ENCODE measurements at places on chromosomes 4 and X. TPM values are rescaled to one million over a fixed set of nuclear protein-coding genes. Genes with fewer than 3 reads are reported as not detected.

GRCh38 chr4:73751166-73751565 is 10.8 kb downstream of the CXCL8 start:
- DNase-seq: no peak

The TSPAN6 gene
- total RNA-seq: 31.3 TPM

The PRKG2 gene
- 0.03 TPM for total RNA-seq

The VAMP7 gene
- total RNA-seq: 86.1 TPM

The VSIG4 gene
- total RNA-seq: not detected
